Renal pelvis (tissue), 12 donors: ENCODE measurements at places on chromosomes 3 and 15.
A peak's percentile ranks its signal among the peaks of the same experiment; 100 is the strongest.

DNA sequence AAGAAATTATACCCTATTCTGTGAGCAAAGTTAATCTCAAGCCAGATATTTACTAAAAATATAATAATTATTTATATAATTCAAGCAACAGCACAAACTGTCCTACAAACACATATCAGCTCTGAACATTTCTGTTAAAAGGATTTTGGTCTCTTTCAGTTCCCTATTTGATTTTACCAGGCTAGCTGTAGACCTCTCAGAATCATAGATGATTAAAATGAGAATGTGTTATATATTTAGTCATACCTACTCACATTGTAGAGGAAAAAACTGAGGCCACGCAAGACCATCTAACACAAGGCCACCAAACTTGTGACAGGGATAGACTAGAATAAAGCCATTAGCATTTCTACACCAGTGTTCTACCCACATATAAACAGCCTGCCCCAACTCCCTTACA, 28.5 kb downstream of the ACKR4 start:
- DNase-seq: no peak

DNA sequence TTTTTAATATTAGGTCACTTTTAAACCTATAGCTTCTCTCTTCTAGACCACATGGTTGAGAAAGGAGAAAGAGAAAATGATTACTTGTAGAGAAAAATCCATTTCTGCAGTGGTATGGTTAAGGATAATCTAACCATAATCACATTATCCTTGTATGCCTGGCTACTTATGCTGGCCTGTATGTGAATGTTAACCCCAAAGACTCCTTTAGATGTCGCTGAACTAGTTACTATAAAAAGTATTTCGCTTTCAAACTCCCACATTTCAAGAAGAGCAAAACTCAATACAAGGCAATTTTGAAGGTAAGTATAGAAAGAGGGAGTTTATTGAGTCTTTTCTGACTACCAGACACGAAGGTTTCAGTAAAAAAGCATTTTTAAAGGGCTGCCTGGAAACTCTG, 2.2 kb downstream of the KCTD6 start:
- DNase-seq: no peak

- no peak for DNase-seq
Measured at GRCh38 chr15:95131131-95131556, 899.8 kb downstream of the MCTP2 start.

DNA sequence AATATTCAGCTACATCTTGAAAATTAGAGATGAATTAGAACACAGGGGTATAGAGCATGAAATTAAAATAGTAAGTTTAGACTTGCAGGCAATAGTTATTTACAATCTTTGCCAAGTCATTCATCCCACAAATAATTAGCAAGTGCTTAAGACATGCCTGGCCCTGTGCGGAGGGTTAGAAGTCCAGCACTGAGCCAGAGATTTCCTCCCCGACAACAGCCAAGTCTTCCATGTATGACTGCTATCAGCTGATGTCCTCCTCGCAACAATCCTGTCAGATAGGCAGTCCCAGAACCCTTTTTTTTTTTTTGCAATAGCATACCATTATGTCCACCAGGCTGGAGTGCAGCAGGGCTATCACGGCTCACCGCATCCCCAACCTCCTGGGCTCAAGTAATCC, 14.6 kb downstream of the SIN3A start:
- DNase-seq: no peak

- DNase-seq: no peak
Measured at GRCh38 chr3:112649478-112649735, 8.5 kb upstream of the CCDC80 start.

GRCh38 chr3:99868311-99868646, 50.6 kb downstream of the CMSS1 start:
- no peak for DNase-seq

- peak; percentile 58 for DNase-seq
Measured at GRCh38 chr3:52123106-52123725, 31.0 kb downstream of the POC1A start.

DNA sequence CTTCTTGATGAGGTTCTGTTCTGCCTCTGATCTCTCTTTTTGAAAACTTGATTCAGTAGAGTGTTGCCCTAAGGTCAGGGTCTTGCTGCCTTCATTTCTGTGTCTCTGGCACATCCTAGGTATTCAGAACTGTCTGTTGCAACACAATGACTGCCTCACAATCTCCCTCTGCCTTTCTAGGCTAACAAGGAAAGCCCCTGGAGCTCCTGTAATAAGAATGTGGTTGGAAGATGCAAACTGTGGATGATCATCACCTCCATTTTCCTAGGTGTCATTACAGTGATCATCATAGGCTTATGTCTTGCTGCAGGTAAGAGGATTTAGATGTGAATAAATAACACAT, 7.0 kb downstream of the C3orf52 start:
- DNase-seq: no peak
